ENCODE measurements at places on chromosomes 1 and 21.

- DNase-seq, result no peak
Measured at GRCh38 chr1:197915862-197916499, 1.2 kb upstream of the LHX9 start.

- DNase-seq, result no peak
Measured at GRCh38 chr1:207031632-207032264, 808 bp downstream of the C1orf116 start.

DNA sequence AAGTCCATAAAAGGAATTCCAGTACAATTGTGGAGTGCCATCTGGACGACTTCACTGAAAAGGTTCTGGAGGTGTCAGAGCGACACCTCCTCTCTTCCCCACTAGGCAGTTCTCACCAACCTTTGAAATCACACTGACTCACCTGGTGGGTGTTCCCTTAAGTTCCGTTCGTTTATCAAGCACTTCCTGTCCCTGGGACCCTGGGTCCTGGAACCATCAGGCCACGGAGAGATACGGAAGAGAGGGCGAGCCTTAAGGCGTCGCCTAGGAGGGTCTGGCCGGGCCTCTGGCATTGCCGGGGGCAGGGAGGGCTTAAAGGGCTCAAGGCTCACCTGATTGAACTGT, 317 bp downstream of the SPAG17 start:
- DNase-seq, result no peak

DNA sequence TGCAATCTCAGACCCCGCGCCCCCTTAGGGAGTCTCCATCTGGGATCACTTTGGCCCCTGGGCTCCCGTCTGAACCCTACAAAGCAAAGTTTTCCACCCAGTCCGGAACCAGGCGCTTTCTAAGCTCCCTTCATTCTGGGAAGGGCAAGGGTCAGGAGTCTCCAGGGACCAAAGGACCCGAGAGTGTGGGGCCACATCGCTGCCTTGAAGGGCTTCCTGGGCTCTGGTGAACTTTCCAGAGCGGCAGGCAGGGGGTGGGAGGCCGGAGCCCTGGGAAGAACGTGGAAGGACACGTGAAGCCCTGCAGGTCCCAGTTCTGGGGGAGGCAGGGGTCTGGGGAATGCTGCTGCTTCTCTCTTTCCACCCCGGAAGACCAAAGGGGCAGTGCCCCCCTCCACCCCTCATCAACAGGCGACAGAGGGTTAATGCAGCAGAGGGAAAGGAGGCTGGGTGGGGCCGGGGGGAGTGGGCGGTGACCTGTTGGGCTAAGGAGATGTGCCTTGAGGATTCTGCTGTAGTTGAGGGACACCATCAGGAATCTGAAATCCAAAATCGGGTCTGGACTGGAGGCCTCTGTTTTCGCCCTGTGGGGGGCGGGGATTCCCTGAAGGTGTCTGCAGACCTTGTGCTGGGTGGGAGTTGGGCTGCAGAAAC, 734 bp downstream of the CDK18 start:
- no peak for DNase-seq

DNA sequence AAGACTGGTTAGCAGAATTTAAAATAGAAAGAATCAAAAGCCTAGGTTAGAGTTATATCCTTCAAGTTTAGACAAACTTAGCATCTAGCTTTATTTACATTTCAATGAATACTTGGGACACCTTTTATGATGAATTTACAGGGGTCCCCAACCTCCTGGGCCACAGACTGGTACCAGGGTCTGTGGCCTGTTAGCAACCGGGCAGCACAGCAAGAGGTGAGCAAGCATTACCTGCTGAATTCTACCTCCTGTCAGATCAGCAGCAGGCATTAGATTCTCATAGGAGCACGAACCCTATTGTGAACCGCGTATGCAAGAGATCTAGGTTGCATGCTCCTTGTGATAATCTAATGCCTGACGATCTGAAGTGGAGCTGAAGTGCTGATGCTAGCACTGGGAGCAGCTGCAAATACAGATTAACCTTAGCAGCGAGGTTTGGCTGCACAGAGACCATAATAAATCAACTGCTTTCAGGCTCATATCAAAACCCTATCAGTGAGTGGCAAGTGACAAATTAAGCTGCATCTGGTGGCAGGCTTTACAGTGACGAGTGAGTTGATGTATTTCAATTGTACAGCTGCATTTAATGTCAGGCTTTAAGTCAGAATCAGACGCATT, 82.0 kb downstream of the UCHL5 start:
- no peak for DNase-seq

DNA sequence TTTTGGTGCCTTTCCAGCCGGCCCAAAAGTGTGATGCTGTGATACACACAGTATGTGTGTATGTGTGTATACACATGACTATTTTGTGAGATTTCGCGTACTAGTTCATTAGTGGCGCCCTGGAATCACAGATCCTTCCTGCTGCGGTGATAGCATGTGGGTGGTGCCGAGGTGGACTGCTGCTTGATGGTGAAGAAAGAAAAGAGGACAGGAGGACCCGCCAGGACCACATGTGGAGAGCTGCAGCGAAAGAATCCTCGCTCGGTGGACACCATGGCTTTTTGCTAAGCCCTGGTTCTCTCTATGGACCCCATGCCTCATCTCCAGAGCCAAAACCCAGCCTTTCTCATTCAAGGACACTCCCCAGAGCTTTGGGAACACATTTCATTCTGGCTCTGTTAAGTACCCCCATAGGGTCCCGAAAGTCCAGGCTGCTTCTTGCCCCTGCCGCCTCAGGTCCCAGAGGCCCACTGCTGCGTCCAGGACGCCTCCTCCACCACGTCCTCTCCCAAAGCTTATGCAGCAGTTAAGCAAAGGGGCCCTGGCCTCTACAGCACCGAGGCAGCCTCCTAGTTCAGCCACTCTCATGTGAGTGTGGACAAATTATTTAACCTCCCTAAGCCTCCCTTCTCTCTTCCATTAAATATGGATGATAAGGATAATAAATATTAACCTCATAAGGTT, 32.8 kb upstream of the COX20 start:
- no peak for DNase-seq

DNA sequence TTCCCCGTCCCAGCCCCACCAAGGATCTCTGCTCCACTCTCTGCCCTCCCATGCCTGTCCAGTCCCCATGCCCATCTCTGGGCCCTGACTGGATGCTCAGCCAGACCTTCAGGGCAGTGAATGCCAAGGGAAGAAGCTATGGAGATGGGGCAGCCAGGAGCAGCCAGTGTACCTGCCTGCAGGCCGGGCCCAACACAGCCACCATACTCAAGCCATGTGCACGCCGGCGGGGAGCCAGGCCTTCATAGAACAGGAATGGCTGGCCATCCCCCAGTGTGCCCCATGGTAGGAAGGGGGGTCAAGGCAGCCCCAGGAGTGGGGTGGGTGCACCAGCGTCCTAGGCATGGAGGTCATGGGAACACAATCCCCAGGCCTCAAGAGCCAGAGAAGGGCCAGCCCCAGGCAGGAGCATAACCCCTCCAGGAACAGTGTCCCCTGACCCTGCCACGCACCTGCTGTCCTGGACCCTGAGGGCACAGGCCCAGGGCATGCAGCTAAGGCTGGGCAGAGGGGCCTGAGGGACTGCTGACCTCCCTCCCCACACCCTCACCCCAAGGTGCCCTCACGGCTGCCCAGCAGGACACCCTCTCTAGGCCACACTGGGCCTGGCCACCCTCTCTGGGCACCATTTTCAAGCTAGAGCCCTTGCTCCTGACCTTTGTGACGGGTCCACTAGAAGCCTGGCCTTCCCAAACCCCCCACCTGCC, 20.3 kb upstream of the ARF1 start:
- no peak for DNase-seq

DNA sequence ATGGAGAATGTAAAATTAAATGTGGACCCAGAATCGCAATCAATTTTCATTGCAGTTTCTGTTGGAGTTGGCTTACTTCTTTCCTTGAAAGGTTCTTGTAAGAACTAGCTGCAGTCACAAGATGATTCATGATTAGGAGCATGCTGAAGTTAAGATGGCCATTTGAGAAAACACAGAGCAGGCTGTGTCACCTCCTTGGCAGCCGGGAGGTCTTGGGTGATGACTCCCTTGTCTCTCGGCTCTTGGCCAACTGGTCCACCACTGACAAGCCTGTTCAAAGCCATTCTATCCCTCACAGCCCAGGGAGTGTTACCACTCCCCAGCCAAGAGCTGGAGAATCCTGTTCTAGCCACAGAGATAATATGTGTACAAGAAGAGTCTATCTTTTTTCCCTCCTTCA, 40.6 kb downstream of the OPTC start:
- no peak for DNase-seq

- no peak for DNase-seq
Measured at GRCh38 chr1:207024202-207025145, 8.1 kb downstream of the C1orf116 start.

DNA sequence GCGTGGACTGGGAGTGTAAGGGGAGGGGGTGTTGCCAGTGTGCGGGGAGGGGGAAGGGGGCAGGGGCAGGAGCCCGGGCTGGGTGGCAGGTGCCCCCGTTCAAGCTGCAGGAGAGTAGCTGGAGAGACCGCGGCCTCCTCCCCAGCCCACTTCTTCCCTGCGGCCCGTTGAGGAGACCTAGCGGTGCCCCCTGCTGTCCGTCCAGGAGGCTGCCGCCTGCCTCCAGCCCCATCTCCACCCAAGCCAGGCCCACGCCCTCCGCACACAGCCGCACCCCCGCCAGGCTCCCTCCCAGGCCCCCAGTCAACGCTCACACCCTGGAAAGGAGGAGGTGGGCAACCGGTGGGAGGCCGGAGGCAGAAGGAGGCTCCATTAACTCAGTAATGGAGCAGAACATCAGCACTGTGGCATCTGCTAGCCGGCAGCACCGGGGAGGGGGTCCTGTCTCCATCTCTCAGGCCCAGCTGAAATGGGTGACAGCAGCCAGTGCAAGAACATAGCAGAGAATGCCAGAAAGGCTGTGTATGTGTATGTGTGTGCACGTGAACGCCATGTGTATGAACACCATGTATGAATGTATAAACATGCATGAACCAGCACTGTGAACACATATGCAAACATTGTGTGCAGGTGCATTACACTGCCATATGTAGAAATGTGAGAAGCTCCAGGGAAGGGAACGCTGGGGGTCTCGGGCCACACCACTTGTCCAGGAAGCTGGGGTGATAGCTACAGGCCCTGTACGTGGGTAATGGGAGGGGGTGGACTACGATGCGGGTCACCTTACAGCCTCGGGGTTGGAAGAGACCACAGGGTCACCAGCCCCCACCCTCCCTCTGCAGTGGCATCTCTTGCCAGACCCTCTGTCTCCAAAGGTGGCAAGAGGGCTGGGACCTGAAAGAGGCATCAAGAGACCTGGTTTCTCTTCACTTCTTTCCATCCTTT, 84.6 kb downstream of the SYT2 start:
- DNase-seq, result peak; percentile 64

- no peak for DNase-seq
Measured at GRCh38 chr1:22317920-22318243, 133.8 kb upstream of the ZBTB40 start.
